ENCODE measurements at places on chromosomes 13 and 19. TPM values are rescaled to one million over a fixed set of nuclear protein-coding genes. Genes with fewer than 3 reads are reported as not detected.

- H3K36me3 ChIP-seq: no peaks in the 10 kb centered on the region
- H3K4me3 ChIP-seq: no peak overlapping the region
- H3K27ac ChIP-seq: no peak overlapping the region
- H3K27me3 ChIP-seq: no peaks in the 10 kb centered on the region
Measured at GRCh38 chr13:31675440-31675953, 63.8 kb upstream of the RXFP2 start.

GRCh38 chr19:2270423-2271233 is 11.3 kb downstream of the PEAK3 start:
- H3K27ac ChIP-seq: peak overlapping the region; percentile 62
- peak; percentile 70 for DNase-seq
- peaks cover 25% of the 10 kb centered on the region for H3K36me3 ChIP-seq
- H3K4me1 ChIP-seq: peaks cover 43% of the 10 kb centered on the region
- H3K27me3 ChIP-seq: no peaks in the 10 kb centered on the region

- no peaks in the 10 kb centered on the region for H3K4me1 ChIP-seq
- H3K4me3 ChIP-seq: no peak overlapping the region
- no peaks in the 10 kb centered on the region for H3K27me3 ChIP-seq
- H3K36me3 ChIP-seq: no peaks in the 10 kb centered on the region
Measured at GRCh38 chr19:15779756-15780476, 7.5 kb upstream of the OR10H5 start.

DNA sequence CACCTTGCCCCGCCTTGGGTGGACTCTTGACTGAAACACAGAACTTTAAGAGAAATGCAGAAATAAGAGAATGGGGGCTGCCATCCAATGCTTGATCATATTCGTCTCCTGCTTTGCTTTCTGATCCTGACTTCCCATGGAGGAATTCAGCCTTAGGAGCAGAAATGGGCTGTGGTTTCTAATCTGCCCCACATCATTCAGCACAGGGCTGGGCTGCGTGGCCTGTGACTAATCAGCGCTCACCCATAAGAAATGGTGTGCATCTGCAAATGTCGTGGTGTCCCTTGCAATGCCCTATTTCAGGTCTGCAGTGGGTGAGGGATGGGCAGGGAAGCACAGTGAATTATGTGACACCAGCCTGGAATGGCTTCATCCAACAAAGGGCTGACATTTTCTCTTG is 60.7 kb upstream of the URI1 start:
- H3K4me3 ChIP-seq: no peak overlapping the region
- no peak for DNase-seq
- H3K36me3 ChIP-seq: no peaks in the 10 kb centered on the region
- no peaks in the 10 kb centered on the region for H3K27me3 ChIP-seq
- peaks cover 5% of the 10 kb centered on the region for H3K4me1 ChIP-seq

The ZIC5 gene
- not detected for total RNA-seq

The C2CD4C gene
- not detected for total RNA-seq

GRCh38 chr13:110826861-110827672 is 87.8 kb downstream of the ANKRD10 start:
- no peak for DNase-seq
- H3K27ac ChIP-seq: no peak overlapping the region
- H3K4me3 ChIP-seq: no peak overlapping the region
- peaks cover 5% of the 10 kb centered on the region for H3K4me1 ChIP-seq

DNA sequence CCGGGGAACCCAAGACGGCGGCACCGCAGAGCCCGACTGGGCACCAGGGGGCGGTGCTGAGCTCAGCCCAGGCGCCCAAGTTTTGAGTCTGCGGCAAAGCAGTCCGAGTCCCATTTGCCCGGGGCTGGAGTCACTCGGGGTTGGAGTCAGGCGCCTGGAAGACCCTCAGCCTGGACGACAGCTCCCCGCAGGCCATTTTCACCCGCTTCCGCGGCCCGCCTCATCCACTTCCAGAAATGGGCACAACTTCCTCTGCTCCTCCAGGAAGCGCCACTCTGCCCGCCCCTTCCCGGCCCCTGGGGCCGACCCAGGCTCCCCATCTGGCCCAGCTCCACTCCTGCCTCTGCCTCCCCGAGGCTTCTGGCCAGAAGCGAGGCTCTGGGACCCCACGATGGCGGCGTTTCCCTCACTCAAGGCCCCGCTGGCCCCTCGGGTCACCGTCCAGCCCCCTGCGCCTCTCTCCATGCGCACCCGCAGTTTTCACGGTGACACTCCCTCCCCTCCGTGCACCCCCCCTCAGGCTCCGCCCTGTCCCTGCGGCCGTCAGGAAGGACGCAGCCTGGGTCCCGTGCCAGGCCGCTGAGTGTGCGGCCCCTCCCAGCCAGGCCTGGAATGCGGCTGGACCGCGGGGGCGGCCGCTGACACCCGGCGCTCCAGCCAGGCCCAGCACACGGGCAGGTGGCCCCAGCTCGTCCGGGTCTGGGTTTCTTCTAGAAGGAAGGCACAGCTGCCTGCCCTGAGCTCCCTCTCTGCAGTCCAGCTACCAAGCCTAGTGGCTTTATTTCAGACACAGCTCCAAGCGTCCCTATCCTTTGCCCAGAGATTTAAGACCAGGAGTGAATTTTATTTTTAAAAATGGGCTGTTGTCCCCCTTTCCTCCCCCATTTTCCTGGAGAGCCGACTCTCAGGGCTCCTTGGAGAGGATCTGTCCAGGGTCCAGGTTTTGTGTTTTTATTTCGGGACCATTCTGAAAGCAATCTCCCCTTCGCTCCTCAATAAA is 4.7 kb downstream of the SERTAD1 start:
- peaks cover 55% of the 10 kb centered on the region for H3K4me1 ChIP-seq
- peaks cover 10% of the 10 kb centered on the region for H3K36me3 ChIP-seq
- H3K4me3 ChIP-seq: peak overlapping the region; percentile 80
- DNase-seq: peak; percentile 75
- H3K27ac ChIP-seq: peak overlapping the region; percentile 97

DNA sequence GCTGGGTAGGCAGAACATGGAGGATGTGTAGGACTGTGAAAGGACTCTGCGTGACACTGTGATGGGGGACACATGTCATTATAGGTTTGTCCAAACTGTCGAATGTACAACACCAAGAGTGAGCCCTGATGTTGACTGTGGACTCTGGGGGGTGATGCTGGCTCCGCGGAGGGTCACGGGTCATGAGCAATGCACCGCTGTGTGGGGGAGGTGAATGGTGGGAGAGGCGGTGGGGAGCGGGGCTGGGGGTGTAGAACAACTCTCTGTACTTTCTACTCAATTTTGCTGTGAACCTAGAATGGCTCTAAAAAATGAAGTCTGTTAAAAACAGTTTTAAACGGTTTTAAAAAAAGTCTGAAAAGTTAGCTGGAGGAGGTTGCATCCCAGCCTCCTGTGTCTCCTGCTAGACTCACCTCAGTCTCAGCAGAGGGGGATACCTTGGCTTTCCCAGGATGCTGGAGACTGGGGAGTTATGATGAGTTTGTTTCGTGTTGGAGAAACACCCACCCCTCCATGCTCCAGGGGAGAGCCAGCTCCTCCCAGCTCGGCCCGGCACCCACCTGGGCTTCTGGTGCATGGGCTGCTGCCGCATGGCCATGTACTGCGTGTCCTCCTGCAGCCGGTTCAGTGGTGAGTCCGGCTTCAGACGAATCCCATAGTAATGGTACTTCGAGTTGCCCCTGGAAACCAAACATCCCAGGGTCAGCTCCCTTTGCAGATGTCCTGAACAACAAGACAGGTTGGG is 34.7 kb upstream of the RANBP3 start:
- no peak overlapping the region for H3K27ac ChIP-seq
- no peaks in the 10 kb centered on the region for H3K27me3 ChIP-seq
- H3K36me3 ChIP-seq: no peaks in the 10 kb centered on the region
- no peak for DNase-seq
- no peak overlapping the region for H3K4me3 ChIP-seq
- H3K4me1 ChIP-seq: no peaks in the 10 kb centered on the region

GRCh38 chr19:18932216-18932841 is 8.7 kb downstream of the HOMER3 start:
- H3K4me1 ChIP-seq: peaks cover 6% of the 10 kb centered on the region
- peaks cover 8% of the 10 kb centered on the region for H3K27me3 ChIP-seq
- H3K4me3 ChIP-seq: peak overlapping the region; percentile 58
- peak; percentile 84 for DNase-seq
- no peak overlapping the region for H3K27ac ChIP-seq

GRCh38 chr19:42032431-42032830 is 37.6 kb downstream of the GRIK5 start:
- no peak for DNase-seq
- H3K4me3 ChIP-seq: no peak overlapping the region
- no peak overlapping the region for H3K27ac ChIP-seq
- peaks cover 15% of the 10 kb centered on the region for H3K27me3 ChIP-seq
- peaks cover 8% of the 10 kb centered on the region for H3K4me1 ChIP-seq

The PEAK3 gene
- total RNA-seq: 0.17 TPM

- H3K4me1 ChIP-seq: peaks cover 4% of the 10 kb centered on the region
- no peak overlapping the region for H3K4me3 ChIP-seq
- H3K27me3 ChIP-seq: no peaks in the 10 kb centered on the region
- no peak overlapping the region for H3K27ac ChIP-seq
Measured at GRCh38 chr13:32234914-32235313, 80.2 kb downstream of the ZAR1L start.

DNA sequence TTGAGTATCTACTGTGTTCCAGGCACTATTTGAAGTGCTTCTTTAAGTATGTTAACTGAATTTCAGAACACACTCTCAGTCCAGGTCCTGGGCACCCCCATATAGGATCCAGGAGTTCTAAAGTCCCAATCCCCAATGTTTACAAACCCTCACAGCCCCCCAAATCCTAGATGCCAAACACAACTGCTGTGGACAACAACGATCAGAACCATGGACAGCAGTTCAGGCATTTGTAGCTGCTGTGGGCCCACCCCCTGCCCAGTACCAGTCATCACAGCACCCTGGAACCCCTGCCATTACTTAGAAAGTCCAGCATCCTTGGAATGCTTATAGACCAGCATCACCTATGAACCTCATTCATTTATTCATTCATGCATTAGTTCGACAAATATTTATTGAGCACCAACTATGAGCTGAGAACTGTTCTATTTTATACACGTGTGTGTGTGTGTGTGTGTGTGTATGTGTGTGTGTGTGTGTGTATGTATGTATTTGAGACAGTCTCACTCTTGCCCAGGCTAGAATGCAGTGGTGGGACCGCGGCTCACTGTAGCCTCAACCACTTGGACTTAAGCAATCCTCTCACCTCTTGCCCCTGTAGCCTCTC is 19.3 kb upstream of the SDHAF1 start:
- no peaks in the 10 kb centered on the region for H3K36me3 ChIP-seq
- no peak overlapping the region for H3K27ac ChIP-seq
- no peak overlapping the region for H3K4me3 ChIP-seq
- H3K27me3 ChIP-seq: peaks cover 9% of the 10 kb centered on the region
- no peaks in the 10 kb centered on the region for H3K4me1 ChIP-seq
- peak; percentile 52 for DNase-seq

- peaks cover 43% of the 10 kb centered on the region for H3K27me3 ChIP-seq
- no peaks in the 10 kb centered on the region for H3K36me3 ChIP-seq
- DNase-seq: no peak
- no peak overlapping the region for H3K4me3 ChIP-seq
- no peak overlapping the region for H3K27ac ChIP-seq
Measured at GRCh38 chr19:33304760-33305647, 2.7 kb upstream of the CEBPA start.

DNA sequence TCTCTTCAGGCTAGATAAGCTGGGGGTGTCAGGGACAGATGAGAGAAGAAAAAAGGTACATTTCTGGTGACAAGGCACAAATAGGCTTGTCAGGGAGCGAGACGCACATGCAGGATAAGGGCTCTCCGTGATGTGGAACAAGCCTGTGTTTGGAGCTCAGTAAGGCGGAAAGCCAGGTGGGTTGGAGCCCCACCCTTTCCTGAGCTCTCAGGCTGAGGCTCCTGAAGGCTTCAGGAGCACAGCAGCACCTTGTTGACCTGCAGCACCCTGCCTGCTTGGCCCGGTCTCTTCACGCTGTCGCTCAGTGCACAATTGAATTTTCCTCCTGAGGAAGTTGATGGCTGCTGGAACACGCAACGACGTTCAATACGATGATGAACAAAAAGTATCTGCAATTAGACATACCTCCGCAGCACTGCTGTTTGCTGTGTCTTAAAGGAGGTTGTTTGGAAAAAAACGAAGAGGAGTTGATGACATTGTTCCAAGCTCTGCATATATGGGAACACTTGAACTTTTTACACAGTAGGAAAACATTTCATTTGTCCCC is 29.3 kb downstream of the SERP2 start:
- no peaks in the 10 kb centered on the region for H3K27me3 ChIP-seq
- DNase-seq: no peak
- no peak overlapping the region for H3K27ac ChIP-seq
- no peaks in the 10 kb centered on the region for H3K4me1 ChIP-seq
- H3K4me3 ChIP-seq: no peak overlapping the region

The SLC7A1 gene
- 77.5 TPM for total RNA-seq

GRCh38 chr19:10136936-10137335 is 17.2 kb upstream of the EIF3G start:
- no peak overlapping the region for H3K4me3 ChIP-seq
- H3K27ac ChIP-seq: peak overlapping the region; percentile 9
- H3K27me3 ChIP-seq: no peaks in the 10 kb centered on the region

DNA sequence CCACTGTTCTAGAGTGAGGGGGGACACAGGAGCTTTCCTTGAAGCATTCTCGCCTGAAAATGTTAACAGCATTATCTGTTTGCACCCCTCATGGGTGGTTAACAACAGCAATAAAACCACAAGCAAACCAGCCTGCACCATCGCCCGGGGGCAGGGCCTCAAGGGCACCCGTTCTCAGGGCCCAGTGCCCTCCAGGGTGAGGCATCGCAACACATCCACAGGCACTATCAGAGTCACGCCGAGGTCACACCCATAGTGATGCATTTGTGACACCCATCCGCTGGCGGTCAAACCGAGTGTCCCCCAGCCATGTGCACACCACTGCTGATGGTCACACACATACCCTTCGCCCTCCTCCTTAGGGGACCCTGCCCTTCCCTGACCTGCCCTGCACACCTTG is 4.6 kb downstream of the FUT5 start:
- no peaks in the 10 kb centered on the region for H3K36me3 ChIP-seq
- no peak for DNase-seq
- no peak overlapping the region for H3K27ac ChIP-seq
- no peaks in the 10 kb centered on the region for H3K27me3 ChIP-seq
- no peaks in the 10 kb centered on the region for H3K4me1 ChIP-seq

- DNase-seq: no peak
- no peak overlapping the region for H3K27ac ChIP-seq
- H3K27me3 ChIP-seq: peaks cover 3% of the 10 kb centered on the region
Measured at GRCh38 chr13:50422181-50423148, 407.2 kb downstream of the KCNRG start.

The KCNN4 gene
- 34.5 TPM for total RNA-seq

DNA sequence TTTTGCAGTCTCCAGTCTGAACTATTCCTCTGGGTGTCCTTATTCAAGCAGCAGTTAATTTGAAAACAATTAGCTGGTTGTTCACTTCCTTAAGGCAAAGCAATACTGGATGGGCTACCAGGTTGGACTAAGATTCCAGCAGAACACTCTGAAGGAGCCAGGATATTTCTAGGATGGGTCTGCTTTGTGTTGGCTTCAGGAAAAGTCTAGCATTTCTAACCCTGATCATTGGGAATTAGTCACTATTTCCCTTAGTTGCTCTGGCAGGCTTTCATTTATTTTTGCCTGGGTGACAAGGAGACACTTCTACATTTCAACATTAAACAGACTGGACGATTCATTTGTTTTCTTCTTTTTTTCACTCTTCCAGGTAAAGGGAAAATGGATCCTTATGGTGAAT is 228.4 kb downstream of the ENOX1 start:
- DNase-seq: no peak
- no peak overlapping the region for H3K4me3 ChIP-seq
- peaks cover 12% of the 10 kb centered on the region for H3K27me3 ChIP-seq
- H3K36me3 ChIP-seq: no peaks in the 10 kb centered on the region

Data from activated CD4-positive, alpha-beta T cell treated with anti-CD3 and anti-CD28 coated beads, Interleukin-2, amount 10 ng/mL, durations not matched to agents 7 days and 5 days (primary cell).